ENCODE measurements at places on chromosomes 11 and 22.

DNA sequence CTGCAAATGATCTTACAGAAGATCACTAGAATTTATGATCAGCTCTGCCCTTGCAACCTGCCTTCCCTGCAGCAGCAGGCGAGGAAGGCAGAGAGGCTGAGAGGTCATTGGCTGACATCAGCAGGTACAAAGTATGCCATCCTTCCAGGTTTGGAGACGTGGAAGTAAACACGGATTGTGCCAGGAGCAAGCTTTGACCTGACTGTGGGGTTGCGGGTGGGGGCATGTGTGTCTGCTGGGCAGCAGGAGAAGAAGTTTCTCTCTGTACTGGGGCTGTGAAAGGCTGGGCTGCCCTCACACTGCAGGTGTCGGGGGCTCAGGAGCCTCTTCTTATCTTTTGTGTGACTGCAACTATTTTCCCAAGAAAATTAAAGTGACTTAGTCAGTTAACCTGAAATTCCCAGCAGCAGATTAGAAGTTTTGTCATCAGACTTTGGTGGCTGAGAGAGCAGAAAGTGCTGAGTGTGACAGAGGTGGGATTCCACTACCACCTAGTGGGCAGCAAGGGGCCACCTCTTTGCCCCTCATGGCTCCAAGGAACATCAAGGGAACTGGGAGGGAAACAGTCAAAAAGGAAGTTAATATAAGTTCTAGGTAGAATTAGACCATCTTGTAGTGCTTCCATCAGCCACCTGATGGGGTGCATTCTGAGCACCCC is 565.9 kb downstream of the ETS1 start:
- DNase-seq, result peak; percentile 40

GRCh38 chr11:8017071-8017470 is 29.9 kb downstream of the EIF3F start:
- no peak for DNase-seq

DNA sequence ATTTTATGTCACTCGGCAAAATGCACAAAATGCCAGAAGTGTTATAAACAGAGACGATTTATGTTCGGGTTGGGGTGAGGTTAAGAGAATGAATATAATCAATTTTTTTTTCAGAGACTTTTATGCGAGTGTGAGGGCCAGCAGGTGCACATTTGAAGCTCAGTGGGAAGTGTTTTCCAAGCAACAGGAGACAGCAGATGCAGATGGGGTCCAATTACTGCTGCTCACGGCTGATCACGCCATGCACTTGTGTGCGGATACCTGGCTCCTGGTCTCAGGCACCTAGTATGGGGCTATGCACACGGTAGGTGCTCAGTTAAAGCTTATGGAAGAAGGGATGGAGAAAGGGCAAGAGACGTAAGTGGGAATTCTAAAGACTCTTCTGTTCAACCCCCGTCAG is 249.1 kb downstream of the MIAT start:
- no peak for DNase-seq

GRCh38 chr11:72430741-72431570 is 3.4 kb downstream of the CLPB start:
- DNase-seq, result peak; percentile 54

All from fibroblast of skin of back (primary cell).